SK-N-SH (cell line): ENCODE measurements at places on chromosomes 6 and 20.

- no peak for DNase-seq
Observed at GRCh38 chr6:49549691-49550491, 577 bp upstream of the C6orf141 start.

DNA sequence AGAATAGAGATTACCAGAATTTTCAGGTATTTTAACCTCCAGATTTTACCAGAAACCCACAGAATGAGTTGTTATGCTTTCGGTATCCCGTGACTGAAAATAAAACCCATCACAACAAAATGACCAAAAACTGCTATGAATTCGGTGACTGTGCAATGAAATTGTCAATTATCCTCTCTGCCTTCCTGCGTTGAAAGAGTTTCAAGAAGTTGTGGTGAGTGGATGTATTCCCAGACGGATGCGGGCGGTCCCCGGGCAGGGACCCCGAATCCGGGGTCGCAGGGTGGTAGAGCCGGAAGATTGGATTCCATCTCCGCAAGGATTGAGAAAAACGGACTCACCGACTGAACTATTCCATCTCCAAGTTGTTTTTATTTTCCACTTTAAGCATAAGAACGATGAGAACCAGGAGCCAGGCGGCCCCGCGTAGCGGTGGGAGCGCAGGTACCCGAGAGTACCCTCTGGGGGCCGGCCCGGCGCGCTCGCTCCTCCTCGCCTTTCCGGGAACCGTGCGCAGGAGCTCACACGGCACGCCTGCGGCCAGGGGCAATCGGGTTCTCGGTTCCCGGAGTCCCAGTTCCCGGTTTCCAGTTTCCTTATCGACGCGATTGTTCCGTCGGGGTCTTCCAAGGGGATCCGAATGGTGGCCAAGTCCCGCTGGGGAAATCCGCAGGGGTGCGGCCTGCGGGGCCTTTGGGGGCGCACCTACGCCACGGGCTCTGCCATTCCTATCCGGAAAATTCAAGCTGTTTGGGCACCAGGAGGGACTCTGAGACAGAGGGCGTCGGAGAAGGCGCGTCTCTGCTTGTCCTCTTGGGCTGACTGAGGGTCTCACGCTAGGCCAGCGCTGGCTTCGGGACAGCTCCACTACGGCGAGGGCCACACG is 104.9 kb upstream of the PRDM1 start:
- peak; percentile 27 for DNase-seq

DNA sequence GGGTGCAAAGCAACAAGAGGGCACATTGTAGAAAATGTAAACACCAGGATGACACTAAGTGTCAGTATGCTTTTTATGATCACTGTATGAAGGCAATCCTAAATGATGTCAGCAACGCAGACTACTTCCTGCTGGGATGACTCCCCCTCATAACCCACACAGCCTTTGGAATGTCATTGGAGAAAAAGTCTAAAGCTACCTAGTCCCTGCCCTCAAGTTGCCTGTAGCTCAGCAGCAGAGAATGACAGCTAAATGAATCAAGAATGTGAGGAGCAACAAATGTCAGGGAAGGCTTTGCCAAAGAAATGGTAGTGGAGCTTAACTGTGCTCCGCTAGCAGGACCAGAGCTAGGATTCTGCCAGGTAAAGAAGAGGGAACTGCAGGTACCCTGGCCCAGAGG is 555.6 kb downstream of the CD83 start:
- DNase-seq, result no peak

GRCh38 chr6:165227644-165228329 is 81.6 kb downstream of the C6orf118 start:
- DNase-seq, result no peak

DNA sequence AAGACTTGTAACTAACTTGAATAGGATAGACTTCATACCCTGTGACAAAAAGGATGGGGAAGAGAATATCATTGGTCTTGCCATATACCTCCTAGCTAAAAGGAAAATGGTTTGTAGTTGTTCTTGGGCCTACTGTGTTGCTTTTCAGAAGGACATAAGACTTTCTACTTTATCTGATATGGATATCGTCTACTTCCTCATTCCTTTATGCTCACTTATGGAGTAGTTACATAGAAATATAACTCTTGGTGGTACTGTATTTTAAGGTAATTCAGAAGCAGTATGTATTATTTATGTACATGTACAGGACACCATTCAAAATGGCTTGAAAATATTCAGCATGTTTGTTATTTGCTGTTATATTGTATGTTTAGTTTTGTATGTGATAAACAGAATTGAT is 8.0 kb downstream of the FAM217B start:
- no peak for DNase-seq

- no peak for DNase-seq
Observed at GRCh38 chr6:139640448-139640847, 266.0 kb upstream of the CITED2 start.
